ENCODE measurements at places on chromosomes 5 and 9.
A peak's percentile ranks its signal among the peaks of the same experiment; 100 is the strongest.

DNA sequence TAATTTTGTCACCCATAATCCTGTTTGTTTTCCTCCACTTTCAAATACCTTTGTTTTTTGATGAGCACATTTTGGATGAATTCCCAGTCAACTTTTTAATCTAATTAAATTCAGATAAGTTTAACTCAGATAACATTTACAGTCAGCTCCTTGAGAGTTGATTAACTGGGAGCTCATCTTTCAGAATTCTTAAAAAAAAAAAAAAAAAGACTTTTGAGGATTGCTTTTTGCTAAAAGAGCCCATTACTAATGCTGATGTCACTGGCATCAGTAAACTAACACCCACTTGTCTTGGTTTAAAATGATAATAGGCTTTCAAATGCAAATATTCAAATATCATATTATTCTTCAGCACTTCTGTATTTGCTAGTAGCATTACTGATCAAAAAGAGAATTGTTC, 47.1 kb upstream of the NFIB start:
- no peak for DNase-seq

DNA sequence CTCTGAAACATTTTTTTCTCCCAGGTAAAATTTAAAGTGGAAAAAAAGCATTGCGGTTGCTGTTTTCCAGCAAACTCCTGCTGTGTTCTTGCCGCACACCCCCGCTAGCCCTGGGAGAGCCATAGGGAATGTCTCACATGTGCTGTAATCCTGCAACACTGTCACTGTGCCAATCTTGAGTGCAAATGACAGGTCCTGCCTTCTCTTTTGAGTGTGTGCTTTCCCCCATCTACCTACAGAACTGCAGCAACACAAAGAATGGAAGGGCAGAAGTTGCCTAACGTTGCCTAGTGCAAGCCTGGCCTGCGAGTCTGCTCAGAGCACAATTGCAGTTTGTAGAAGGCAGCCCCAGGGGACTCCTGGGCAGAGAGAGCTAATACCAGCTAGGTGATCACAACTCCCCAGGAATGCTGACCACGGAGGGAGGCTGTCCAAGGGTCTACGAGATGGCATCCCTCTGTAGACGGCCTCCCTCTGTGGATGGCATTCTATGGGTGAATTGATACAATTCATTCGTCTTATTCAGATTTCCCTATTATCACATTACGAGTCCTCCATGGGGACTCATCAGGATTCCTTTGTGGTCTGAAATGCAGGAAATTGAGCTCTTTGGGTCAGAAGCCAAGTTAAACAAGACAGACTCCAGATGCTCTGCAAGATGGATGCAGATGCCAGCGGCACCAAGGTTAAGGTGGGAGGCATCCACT, 172.6 kb upstream of the S1PR3 start:
- no peak for DNase-seq

DNA sequence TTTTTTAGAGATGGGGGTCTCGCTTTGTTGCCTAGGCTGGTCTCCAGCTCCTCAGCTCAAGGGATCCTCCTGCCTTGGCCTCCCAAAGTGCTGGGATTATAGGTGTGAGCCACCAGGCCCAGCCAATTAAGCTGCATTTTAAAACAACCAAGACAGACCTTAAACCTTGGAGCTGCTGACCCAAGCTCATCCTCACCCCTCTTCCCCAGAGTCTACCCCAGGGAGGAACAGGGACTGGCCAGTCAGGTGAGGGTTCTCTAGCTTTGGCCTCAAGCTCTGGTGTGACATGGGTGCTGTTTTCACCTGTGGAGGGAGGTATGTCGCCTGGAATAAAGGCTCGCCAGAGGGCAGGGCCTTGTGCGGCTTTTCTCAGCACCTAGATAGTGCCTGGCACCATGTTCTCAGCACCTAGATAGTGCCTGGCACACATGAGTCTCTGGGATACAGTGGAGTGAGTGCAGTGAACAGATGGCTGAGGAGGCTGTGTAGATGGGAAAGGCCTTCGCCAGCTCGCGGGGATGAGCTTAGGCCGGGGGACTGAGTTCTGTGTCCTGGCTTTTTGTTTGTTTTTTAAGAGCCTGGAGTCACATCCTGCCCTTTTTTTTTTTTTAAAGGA, 7.4 kb downstream of the CDK9 start:
- no peak for DNase-seq

DNA sequence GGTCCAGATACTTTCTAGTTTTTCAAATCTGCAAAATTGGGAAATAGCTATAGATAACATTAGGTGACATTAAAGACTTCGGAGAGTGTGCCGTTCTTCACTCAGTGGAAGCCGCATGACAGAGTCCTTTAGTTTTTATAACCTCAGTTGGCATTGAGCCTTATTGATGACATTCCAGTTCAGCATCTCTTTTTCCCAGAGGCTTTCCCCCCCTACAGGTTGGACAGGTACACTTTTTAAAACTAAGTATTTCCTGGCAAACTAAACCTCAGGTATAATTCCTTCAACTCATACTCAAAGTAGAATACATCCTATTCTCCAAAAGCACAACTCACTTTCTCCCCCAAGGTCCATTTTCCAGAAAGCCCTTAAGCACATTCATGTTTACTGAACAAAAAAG, 58.7 kb downstream of the SLC46A2 start:
- no peak for DNase-seq

GRCh38 chr9:13478639-13479038, 199.1 kb upstream of the MPDZ start:
- DNase-seq: no peak

DNA sequence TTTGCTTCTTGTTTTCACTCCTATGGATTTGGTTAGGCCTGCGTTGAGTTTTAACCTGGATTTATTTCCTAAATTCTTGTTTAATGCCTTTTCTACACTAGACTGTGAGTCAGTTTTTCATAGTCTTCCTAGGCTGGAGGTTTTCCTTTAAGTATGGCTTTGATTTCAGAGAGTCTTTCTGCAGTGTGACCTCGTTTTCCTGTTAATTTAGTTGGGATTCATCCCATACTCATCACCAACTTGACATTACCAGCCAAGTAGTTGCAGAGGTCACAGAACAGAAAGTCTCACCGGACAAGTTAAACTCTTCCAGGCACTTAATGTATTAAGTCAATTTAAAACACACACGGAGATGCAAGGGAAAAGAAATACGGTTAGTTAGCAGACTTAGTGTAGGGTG, 29.7 kb upstream of the AUH start:
- no peak for DNase-seq

GRCh38 chr5:174744896-174745295, 20.5 kb downstream of the MSX2 start:
- no peak for DNase-seq

DNA sequence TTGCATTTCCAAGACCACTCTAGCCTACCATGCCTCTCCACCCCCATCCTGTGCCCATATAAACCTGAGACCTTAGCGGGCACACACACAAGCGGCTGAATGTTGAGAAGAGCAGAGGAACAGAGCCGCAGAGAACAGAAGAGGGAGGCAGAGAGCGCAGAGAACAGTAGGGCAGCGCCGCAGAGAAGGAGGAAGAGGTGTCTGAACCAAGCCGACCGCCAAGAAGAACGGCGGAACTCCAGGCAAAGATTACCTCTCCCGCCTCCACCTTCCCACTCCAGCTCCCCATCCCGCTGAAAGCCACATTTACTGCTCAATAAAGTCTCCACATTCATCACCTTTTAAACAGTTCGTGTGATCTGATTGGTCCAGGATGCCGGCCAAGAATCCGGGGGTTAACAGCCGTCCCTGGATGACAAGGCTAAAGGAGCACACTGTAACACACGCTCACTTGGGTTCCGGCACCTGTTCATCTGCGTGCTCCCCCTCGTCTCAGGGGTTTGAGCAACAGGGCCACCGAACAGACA, 33.2 kb downstream of the GRIN3A start:
- peak; percentile 19 for DNase-seq

DNA sequence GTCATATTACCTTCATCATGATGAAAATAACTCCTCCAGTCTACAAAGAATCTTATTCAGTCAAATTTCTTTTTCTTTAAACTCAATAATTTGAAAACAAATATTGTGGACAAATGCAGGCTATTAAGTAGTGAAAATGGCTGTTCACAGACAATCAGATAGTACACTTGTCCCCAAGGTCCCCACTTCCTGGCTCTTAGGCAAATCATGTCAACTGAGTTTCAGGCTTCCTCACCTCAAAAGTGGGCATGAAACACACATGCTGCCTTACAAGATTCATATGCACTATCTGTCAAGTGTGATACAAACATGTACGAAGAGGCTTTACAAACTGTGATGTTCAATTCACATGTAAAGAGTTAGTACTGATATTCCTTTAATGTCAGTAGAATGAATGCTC, 385.2 kb upstream of the SEMA6A start:
- no peak for DNase-seq

GRCh38 chr9:16869131-16869881, 1.2 kb downstream of the BNC2 start:
- no peak for DNase-seq

GRCh38 chr5:133130387-133131118, 78.7 kb downstream of the HSPA4 start:
- no peak for DNase-seq

DNA sequence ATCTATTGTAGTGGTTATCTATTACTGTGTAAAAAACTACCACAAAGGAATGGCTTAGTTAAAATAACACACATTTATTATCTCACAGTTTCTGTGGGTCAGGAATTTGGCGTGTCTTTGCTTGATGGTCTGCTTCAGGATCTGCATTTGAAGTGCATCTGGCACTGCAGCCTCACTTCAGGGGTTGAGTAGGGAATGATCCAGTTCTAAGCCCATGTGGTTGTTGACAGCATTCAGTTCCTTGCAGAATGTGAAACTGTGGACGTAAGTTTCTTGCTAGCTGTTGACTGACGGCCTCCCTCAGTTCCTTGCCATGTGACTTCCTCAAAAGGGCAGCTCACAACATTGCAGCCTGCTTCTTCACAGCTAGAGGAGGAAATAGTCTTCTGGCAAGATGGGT, 2.1 kb upstream of the OGN start:
- DNase-seq: no peak

DNA sequence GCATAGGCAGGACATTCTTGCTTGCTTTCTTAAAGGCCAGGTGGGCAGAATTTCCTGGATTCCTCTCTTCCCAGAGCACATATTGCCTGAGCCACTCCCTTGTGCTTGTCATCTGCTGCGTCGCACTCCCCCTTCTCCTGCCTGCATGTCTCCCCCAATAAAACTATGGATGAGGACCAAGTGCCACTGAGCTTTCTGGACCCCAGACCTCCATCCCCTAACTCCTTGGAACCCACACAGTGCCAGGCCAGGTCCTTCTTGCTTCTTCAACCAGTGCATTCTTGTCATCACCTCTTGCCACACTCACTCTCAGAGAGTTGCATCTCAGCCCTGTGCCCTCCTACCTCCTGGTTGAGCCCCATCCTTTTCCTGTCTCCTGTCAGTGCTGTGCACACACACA, 157.9 kb upstream of the PANK3 start:
- no peak for DNase-seq

DNA sequence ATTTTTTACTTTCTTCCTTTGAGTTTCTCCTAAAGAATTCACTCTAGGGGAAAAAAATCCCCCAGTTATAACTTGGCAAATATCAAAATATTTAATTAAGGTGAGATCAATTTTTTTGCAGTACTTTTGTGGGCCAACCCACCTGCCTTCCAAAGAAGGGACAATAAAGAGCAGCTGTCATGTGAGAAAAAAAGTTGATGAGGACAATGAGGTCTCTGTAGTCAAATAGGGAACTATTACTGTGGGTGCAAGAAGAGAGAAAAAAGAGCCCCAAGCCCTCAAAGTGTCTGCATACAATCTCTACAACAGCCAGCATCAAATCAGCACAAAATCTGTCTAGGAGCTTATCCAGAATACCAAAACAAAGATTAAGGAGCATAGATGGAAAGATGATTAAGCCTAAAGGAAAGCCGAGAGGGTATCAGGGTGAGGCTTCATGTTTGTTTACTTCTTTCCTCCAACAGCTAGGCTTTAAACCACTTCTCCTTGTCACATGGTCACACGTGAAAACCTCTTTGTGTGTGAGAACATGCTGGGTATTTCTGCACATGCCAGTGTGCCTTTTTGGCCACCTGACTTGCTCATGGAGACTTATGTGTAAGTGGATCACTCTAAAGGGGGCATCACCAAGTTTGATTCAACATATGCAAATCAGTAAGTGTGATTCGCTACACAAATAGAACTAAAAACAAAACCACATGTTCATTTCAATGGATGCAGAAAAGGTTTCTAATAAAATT, 19.2 kb upstream of the FYB1 start:
- no peak for DNase-seq

GRCh38 chr5:53243403-53243802, 133.8 kb upstream of the MOCS2 start:
- DNase-seq: no peak

DNA sequence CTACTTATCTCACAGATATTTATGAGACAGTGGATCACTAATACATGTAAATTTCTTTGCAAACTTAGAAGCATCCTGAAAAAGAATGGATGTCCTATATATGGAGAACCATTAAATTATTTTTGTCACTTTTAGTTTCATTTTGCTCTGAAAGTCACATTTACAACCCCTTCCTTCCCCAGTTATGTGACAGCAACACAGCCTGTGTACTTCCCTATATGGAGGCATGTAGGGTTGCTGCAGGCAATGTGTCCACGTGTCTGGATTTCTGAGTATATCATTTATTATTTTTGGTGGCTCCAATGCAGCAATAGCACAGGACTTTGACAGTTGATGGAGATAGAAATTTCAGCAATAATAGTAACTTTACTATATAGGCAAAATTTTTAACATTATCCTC, 156.4 kb downstream of the ST8SIA4 start:
- no peak for DNase-seq

- DNase-seq: no peak
Observed at GRCh38 chr5:173394701-173395100, 66.5 kb upstream of the STC2 start.

GRCh38 chr9:94823710-94824109, 97.2 kb downstream of the AOPEP start:
- no peak for DNase-seq

GRCh38 chr5:143132739-143133138, 270.7 kb downstream of the NR3C1 start:
- DNase-seq: no peak

- no peak for DNase-seq
Observed at GRCh38 chr5:16902846-16903245, 33.2 kb downstream of the MYO10 start.

- no peak for DNase-seq
Observed at GRCh38 chr5:172548981-172549687, 91.9 kb upstream of the NEURL1B start.

DNA sequence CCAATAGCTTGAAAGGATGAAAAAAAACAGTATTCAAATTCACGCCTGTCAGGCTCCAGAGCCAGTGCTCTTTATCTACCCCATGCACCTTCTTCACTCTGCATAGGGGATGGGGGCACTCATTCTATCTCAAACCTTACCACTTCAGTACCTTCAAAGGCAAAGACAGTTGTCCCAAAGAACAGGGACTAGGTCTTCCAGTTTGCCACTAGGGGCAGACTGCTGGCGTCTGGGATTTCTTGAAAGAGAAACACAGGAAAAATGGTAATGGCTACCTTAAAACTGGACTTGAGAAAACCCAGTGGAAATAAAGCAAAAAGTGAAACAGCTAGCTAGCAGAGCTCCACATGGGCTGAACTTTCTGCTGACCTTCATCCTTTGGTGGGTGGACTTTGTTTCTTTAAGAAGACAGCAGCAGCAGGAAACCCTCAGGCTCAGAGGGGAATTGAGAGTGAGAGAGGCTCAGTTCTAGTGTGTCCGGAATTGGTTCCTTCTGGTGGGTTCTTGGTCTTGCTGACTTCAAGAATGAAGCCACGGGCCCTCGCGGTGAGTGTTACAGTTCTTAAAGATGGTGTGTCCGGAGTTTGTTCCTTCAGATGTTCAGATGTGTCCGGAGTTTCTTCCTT, 41.0 kb upstream of the SLC36A1 start:
- no peak for DNase-seq

GRCh38 chr9:88310310-88310980, 77.8 kb upstream of the SPIN1 start:
- no peak for DNase-seq
